Fibroblast of the aortic adventitia (primary cell): ENCODE measurements at places on chromosomes 7 and 10.
A peak's percentile ranks its signal among the peaks of the same experiment; 100 is the strongest.

DNA sequence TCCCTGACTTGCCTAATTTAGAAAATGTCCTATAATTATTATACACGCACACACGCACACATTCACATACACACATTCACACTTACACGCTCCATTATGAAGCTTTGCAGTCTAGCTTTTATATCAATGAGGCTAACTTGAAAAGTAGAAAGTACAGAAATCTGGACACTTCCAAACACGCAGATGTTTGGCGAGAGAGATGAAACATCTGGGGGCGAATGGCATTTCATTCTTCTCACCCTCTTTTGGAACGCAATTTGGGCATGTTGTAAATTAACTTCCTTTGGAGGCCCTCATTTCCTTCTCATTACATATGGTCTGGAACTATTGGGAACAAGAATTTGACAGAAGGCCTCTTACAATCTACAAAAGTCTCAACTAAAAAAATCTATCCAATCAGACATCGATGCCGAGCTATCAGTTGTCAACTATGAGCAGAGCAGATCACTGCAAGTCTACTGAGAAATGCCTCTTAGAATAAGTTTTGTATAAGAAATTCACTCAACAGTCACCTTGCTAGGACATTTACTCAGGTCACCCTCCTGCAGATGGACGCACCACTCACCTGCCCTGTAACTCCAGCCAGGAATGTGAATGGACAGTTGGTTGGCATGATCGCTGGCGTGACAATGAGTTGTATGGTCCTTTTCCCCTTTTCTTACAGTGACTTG is 115.2 kb upstream of the ADAM12 start:
- no peak for DNase-seq

DNA sequence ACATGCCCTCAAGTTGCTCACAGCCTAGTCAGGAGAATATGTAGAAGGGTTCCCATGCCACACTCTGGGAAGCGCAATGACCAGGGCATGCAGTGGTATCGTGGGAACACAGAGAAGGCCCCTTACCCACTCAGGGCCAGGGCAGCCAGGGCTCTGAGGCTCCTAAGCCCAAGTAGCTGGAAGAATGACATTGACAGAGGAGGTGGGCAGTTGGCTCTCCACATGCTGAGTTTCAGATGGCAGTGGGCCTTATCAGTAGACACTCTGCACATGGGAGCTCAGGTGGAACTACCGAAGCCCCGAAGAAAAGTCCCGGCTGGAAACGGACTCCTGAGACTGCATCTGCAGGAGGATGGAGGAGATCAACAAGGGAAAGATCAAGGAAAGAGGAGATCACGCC is 15.7 kb upstream of the SVOPL start:
- no peak for DNase-seq

DNA sequence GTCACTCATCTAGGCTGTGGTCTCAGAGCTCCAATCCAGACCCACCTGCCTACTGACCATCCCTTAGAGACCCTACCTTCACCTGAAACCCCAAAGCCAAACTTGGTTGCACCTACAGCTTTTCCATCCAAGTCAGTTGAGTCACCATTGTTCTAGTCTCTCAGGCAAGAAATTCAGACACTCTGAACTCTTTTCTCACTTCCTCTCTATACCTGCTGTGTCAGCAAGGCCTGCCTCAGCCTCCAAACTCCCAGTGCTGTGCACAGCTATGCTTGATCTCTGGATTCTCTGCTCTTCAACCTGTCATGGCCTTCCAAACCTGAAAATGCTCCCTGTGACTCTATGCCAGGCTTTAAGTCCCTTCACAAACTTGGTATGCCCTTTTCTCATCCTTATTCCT is 47.4 kb upstream of the MTURN start:
- DNase-seq: no peak

- peak; percentile 69 for DNase-seq
These were observed 81.9 kb upstream of the TRIL start for GRCh38 chr7:29039821-29040578.

GRCh38 chr7:7989133-7989532 is 20.5 kb downstream of the GLCCI1 start:
- no peak for DNase-seq

GRCh38 chr7:119706608-119707007 is 566.4 kb upstream of the KCND2 start:
- DNase-seq: no peak
